ENCODE measurements at places on chromosomes 12 and 14.
A peak's percentile ranks its signal among the peaks of the same experiment; 100 is the strongest.

- DNase-seq = no peak
These were observed 12.7 kb downstream of the NGDN start for GRCh38 chr14:23481979-23482822.

DNA sequence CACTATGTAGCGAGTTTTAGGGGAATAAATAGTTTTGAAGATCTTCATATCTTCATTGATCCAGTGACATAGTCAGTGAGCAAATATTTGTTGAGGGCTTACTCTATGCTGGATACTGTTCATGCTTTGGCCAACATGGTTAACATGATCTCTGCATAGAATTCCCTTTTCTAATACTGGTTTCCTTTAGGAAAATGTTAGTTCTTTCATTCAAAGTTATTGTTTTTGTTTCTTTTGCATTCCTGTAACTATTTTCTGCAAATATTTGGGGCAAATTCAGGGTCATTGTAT lies 226.5 kb downstream of the C12orf50 start:
- no peak for DNase-seq

DNA sequence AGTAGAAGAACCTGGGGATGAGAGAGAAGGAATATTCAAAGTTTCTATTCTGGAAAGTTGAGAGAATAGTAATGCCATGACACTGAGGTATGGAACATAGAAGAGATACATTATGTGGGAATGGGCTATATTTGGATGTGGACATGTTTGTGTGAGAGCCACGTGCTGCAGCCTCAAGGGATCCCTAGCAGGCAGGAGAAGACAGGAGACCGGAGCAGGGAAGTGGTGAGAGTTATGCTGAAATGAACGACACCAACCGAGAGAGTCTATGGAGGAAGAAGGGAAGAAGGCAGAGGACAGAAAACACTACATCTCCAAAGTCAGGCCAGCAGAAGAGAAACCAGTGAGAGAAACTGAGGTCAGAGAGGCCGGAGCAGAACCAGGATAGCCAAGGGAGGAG lies 10.0 kb upstream of the RIPK3 start:
- no peak for DNase-seq

DNA sequence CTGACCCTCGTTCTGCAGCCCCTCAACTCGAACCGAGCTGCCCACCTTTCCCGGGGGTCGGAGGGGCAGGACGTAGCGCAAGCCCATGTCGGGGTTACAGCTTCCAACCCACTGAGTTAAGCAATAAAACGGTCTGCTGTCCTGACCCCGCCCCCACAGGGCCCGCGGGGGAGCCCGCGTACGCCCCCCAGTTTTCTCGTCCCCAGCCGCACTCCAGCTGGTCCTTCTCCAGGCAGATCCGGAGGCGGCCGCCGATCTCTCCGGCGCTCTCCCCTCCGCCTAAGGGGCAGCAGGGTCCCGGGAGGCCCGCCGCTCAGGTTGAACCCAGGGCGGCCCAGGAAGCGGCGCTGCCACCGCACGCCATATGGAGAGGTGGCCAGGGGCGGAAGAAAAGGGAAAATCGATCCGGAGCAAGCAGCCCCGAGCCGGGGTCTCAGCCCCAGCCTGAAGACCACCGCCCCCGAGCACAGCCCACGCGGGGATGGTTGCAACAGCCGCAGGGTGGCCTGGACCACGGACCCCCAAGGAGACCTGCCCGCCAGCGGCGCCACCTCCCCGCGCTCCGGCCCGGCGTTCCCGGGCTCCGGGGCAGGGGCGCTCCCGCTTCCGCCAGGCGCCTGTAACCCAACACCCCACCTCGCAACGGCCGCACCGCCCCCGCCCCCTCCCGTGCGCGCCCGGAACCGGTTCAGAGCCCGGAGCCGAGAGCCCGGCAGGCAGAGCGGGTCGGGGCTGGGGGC lies 760 bp downstream of the ACTN1 start:
- DNase-seq = peak; percentile 48

- peak; percentile 86 for DNase-seq
These were observed 823 bp downstream of the ATG2B start for GRCh38 chr14:96362071-96362964.

- DNase-seq = no peak
These were observed 82.9 kb upstream of the DYNC1H1 start for GRCh38 chr14:101881426-101881825.

DNA sequence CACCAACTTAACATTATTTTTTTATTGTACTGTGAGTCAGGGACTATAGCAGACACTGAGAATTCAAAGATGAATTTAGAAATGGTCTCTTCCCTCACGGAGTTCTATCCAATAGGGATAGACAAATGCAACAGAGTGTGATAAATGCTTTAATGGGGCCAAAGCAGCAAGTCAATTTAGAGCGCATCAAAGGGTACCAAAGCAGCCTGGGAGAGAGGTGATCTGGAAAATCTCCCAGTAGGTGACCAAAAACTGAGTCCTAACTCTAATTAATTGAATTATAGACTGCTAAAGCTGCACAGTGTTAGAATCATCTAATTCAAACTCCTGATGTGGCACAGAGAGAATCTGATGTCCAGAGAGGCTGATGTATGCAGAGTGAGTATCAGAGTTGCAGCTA lies 2.6 kb downstream of the LIN7A start:
- no peak for DNase-seq

DNA sequence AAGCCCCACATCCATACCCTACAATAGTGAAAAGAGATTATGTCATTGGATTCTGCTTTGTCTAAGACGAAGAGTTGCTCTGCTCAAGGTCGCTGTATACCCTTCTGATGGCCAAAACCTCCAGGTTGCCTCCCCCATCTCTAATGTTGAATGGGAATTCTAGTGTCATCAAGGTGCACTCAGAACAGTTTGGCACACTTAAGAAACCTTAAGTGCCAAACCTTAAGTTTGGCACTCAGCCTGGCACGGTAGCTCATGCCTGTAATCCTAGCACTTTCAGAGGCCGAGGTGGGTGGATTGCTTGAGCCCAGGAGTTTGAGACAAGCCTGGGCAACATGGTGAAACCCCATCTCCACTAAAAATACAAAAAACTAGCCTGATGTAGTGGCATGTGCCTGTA lies 1245.6 kb upstream of the SEL1L start:
- no peak for DNase-seq

GRCh38 chr12:105322070-105322469 lies 8.4 kb upstream of the C12orf75 start:
- DNase-seq = no peak

DNA sequence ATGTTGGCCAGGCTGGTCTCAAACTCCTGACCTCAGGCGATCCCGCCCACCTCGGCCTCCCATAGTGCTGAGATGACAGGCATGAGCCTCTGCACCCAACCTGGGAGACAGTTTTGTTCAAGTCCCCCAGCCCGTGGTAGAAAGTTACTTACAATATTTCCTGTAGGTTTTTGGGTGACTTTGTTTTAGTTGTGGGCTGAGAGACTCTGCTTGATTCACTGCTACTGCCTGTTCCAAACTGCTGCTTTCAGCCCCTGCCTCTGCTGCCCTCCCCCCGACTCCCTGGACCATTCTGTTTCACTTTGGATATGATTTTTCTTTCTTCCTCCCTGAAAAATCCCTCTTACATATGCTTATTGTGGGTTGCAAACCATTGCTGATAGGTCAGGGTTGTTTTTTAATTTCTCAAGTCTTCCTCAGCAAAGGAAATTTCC lies 13.4 kb upstream of the PCNX1 start:
- DNase-seq = no peak

DNA sequence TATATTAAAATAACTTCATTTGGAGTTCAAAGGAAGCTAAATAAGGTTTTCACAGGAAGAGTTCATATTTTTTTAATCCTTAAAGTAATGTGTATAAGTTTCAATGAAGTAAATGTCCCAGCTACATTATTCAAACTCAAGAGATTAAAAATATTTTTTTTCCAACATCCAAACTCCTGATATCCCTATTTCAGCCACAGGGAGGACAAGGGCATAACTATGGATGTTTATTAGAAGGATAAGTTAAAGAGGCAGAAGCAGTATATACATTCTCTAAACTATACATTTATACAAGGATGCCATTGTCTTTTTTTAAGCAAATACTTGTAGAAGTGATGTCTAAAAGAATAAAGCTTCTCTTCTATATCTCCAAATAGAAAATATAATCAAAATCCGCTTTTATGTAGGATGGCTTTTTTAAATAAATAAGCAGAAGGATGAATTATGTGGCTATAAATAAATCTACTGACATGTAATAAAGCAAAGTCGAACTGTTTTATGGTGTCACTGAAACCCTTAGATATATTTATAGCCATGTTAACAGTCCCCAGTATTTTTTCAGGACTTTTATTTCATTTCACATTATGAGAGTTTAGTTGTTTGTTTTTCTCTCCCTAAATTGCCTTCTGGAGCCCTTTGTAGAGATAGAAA lies 936.5 kb downstream of the DIO2 start:
- DNase-seq = no peak

GRCh38 chr12:49783917-49784676 lies 42.7 kb downstream of the TMBIM6 start:
- no peak for DNase-seq

Measured in RKO (cell line).